ENCODE measurements at places on chromosomes 1 and 21.
A peak's percentile ranks its signal among the peaks of the same experiment; 100 is the strongest.

- no peak for DNase-seq
Observed at GRCh38 chr1:226643177-226643576, 94.6 kb downstream of the STUM start.

DNA sequence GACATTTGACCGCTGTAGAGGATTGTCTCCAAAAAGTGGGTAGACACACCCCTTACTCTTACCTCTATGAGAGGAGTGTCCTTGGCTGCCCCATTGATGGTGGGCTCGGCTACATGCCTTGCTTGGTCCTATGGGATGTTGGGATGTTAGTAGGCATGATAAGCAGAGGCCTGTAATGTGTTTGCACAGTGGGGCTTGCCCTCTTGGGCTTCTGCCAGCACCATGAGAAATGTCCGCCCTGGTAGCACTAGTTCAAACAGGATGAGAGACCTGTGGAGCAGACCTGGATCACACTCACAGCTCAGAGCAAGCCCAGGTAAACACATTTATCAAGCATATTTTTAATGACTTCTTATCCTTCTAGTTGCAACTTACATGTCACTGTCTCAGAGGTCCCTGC lies 54.2 kb downstream of the SH3GLB1 start:
- DNase-seq = no peak

- DNase-seq = no peak
Observed at GRCh38 chr1:40820911-40821693, 37.5 kb downstream of the KCNQ4 start.

- DNase-seq = no peak
Observed at GRCh38 chr1:163770265-163770664, 448.5 kb downstream of the NUF2 start.

DNA sequence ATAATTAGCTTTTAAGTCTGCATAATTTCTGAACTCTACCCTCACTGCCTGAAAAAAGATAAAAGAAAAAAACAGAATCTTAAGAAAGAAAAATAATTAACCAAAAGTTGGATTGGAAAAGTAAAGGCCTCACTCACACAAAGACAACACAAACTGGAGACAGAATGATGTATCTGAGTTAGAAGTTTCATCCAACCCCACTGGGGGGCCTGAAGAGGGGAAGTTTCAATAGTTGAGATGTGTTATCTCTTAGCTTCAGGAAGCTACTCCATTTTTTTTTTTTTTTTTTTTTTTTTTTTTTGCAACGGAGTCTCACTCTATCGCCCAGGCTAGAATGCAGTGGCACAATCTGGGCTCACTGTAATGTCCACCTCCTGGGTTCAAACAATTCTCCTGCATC lies 19.9 kb downstream of the SYDE2 start:
- DNase-seq = no peak

DNA sequence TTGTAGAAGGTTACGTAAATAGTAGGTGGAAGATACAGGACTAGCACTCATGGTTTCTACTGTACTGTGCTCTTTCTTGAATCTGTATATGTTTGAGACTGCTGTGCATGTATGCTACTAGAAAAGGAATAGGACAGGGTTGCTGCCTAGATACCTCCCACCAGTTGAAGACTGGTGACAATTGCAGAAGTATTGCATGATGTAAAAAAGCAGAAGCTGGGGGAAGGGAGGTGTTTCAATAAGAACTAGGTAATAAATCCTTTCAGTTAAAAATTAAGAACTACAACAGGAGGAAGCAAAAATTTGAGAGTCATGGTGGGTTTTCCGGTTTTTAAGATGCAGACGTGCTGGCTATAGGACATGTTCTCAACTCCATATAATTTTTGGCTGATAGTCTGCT lies 88.1 kb downstream of the CCDC30 start:
- DNase-seq = no peak

DNA sequence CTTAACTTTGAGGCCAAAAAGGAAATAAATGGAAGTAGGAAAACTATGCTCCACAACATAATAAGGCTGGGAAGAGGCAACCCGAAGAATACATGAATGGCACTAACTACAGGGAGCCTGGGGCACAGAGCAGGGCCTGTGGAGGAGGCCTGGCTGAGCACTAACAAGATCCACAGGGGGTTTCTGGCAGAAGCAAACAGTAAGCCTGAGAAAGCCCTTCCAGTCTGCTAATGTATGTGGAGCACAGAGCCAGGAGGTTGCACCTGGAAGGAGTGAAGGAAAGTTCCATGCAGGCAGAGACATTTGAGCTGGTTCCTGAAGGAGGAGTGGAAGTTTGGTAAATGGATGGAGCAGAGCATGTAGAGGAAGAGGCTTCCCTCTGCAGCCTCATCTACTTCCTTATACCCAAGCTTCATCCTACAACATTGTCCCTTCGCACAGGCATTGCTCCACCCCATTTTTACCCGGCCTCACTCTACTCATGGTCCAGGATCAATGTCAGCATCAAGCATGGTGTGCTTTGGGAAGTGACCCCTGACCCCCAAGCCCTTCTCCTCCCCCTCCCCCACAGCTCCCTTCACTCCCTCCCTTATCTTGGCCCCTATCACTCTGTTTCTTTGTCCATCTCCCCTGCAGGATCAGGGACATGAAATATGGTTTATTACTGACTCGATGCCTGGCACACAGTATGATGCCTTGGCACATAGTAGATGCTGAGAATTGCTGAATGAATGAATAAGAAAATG lies 23.3 kb downstream of the SHISA4 start:
- no peak for DNase-seq

GRCh38 chr1:150269451-150269850 lies 635 bp upstream of the APH1A start:
- no peak for DNase-seq

DNA sequence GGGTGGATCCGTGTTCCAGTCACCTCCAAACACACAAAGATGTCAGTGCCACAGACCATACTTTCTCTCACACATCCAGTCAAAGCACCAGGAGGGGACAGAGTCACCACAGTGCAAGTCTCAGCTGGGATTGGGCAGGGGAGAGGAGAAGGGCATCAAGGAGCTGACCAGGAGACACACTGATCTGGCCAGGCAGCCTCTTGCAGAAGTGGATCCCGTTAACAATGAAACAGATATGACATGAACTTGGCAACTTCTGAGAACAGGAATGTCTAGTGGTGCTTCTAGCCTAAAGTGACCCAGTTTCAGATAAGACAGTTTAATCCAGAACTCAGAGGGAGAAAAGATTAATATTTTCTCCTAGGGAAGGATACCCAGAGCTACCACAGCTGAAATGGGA lies 71.0 kb downstream of the HIVEP3 start:
- DNase-seq = no peak

DNA sequence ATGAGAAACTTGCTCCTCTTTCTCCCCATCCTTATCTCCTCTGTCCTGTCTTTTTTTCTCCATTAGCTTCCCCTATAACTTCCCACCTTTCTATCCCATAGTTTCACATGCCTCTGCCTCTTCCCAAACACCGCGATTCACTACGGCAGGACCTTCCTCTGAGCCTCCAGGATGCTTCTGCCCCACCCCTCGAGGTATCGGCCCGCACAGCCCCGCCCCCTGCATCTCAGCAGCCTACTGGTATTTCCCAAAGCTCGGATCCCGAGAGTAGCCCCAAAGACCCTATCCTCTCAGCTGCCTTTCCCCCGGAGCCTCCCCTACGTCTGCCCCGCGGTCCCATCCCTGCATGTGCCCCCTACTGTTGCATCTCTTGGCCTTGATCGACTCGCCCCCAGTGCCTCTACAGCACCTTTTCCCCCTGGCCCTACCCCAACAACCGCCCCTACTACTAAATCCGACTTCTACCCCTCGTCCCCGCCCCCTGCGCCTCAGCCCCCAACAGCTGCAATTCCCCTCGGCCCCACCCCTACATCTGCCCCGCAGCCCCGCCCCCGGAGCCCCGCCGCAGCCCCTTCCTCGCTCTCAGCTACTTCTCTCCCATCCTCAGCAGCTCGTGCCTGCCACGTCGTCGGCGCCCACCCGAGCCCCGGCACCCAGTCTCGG lies 512 bp downstream of the PIAS3 start:
- DNase-seq = no peak

GRCh38 chr1:121522061-121522759 lies 337.4 kb downstream of the SRGAP2C start:
- no peak for DNase-seq

GRCh38 chr1:162388615-162389014 lies 7.1 kb downstream of the C1orf226 start:
- DNase-seq = no peak

DNA sequence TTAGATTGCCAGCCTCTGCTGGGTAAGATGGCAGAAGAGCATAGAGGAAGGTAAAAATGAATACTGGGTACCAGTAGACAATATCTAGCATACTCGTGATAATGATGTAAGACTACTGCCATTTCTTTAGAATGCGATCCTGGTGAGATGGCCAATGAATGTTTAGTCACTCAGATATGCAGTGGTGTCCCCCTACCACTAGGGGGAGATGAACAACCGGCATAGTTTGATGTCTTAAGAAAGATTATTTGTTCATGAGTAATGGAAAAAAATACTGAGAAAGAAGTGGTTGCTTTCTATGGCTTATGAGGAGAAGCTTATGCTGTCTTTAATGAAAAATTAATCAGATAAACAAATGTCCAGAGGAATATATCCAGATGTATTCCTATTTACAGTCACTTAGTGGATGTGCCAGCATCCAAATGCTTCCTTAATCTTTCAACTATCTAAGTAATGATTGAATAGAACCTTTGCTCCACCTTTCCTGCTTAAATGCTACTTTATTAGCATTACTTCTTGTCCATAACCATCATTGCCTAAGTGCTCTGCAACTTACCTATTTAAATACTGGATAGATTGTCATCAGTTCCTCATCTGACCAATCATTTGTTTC lies 256.6 kb downstream of the ST6GALNAC3 start:
- no peak for DNase-seq

- DNase-seq = no peak
Observed at GRCh38 chr1:63688302-63688890, 85.4 kb upstream of the ROR1 start.

- DNase-seq = no peak
Observed at GRCh38 chr1:116330342-116330652, 42.7 kb upstream of the ATP1A1 start.

DNA sequence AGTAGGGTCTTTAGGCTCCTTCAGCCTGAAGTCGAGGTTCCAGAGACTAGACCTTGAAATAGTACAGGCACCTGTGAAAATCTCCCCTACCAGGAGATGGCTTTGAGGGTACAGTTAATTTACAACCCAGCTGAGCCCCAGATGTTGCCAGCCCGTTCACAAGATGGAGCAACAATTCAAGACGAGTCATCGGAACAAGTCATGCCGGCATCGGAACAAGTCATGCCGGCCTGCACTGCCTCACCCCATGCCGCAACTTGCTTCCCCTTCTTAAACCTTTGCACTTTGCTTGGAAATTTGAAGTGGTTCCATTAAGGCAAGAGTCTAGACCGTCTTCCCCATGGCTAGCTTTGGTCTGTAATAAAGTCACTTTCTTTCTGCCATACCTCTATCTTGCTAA lies 16.0 kb downstream of the HHAT start:
- no peak for DNase-seq

DNA sequence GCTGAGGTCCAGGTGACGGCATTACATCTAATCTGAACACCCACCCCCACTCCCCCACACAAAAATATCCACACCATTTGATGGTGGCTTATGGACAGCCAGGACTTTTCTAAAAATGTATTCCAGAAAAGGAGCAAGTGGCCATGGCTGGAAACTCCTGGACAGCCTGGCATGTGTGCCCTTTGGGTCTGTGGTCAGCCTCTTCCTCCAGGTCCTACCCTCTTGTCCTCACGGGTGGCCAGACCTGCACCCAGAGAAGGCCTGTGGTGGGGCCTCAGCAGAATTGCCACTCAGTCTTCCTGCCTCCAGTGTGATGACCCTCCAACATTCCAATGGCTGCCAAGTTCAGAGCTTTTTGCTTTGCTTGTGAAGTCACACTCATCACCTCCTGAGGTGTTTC lies 600.6 kb downstream of the AJAP1 start:
- DNase-seq = peak; percentile 34

DNA sequence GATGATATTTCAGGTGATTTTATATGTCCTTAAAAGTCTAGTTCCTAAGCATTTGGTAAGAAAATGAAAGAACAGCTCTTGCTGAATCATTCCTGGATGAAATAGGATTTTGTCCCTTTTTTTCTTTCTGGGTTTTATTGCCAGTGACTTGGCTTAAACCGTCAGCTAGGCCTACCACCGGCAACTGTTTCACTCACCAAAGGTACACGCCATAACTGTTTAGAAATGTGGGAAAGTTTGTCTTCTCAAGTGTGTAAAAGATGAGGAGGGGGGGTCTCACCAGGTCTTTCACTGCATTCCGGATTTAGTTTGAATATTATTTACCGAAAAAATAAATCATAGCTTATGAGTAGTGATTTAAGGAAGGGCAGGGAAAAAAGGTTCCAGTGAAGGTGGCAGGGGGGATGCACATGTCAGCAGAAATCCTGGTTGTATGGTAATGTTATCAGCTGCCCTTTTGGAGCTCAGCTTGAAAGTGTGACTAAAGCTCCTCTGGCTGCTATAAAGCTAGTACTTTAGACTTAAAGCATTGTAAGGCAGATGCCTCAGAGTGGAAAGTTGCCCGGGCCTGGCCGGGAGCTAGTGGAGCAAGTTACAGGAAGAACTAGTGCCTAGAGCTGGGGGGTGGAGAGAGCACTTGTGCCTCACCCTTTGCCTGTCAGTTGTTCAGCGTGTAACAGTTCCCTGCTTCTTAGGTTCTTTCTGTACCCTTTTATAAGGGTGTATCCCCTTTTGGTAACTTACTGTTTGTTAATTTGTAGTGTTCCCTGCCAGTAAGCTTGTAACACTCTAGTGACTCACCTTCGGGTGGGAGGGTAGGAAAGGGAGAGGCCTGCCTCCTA lies 3.1 kb downstream of the ATP1A1 start:
- DNase-seq = no peak

DNA sequence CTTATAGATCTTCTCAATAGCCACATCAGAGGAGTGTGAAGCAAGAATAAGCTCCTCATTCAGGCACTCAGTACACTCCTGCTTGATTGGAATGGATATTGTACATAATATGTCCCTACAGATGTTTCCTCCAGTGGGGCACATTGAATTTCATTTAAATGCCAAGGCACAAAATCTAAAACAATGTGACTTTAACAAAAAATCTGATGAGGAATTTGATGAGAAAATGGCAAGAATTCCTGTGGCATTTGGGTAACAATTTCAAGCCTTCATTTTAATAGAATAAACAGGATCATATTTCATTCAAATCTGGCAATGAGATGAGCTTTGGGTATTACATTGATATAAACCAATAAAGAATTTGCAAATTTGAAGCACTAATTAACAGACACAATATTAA lies 307.7 kb upstream of the PKN2 start:
- DNase-seq = no peak

Measured in left forelimb (tissue), 1 donor.